ENCODE measurements at places on chromosomes 1 and 21. TPM values are rescaled to one million over a fixed set of nuclear protein-coding genes. Genes with fewer than 3 reads are reported as not detected.

- DNase-seq, result no peak
Measured at GRCh38 chr1:109188781-109189180, 24.9 kb upstream of the SARS1 start.

DNA sequence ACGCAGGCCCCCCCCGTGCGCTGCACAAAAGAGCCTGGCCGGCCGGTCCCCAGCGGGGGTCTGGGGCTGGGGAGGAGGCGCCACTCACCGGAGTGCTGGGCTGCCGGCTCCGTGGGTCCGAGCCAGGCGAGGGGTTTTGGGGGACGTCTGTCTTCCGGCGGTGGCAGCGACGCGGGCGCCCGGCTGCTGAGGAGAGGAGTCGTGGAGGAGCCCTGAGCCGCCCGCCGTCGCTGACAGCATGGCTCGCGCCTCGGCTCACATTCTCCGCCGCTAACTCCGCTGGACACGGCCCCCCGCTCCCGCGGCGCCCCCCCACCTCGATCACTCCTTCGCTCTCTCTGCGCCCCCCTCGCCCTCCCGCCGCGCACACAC, 649 bp downstream of the AHDC1 start:
- peak; percentile 9 for DNase-seq

DNA sequence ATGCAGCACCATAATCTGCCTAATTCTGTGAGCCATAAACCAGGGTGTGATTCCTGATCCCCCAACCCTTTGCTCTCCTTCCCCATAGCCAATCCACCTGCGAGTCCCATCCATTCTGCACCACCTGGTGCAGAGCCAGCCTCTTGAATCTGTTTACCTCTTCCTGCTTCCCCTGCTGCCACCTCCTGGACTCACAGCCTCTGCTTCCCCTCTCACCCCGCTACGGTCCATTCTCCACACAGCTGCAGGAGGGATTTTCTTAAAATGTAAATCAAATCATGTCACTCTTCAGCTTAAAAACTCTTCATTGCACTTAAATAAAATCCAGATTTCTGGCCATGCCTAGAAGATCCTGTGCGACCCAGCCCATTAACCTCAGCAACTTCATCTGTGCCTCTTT, 186.7 kb downstream of the FOXD2 start:
- DNase-seq, result no peak

GRCh38 chr1:234645964-234646363, 36.0 kb upstream of the IRF2BP2 start:
- no peak for DNase-seq

GRCh38 chr1:51032936-51033335, 62.9 kb downstream of the CDKN2C start:
- no peak for DNase-seq

Gene DPH5
- 20.6 TPM for total RNA-seq

Gene KRTAP19-1
- total RNA-seq, result not detected

Gene AMY1A
- not detected for total RNA-seq

Gene GOLT1A
- total RNA-seq, result 5.6 TPM

Gene CELA3B
- total RNA-seq, result not detected

Gene HSPG2
- total RNA-seq, result 397 TPM
